ENCODE measurements at places on chromosomes 4 and X.

GRCh38 chrX:54087661-54088060 is 43.4 kb upstream of the PHF8 start:
- no peak for DNase-seq

GRCh38 chr4:137370206-137370633 is 162.1 kb downstream of the PCDH18 start:
- no peak for DNase-seq

DNA sequence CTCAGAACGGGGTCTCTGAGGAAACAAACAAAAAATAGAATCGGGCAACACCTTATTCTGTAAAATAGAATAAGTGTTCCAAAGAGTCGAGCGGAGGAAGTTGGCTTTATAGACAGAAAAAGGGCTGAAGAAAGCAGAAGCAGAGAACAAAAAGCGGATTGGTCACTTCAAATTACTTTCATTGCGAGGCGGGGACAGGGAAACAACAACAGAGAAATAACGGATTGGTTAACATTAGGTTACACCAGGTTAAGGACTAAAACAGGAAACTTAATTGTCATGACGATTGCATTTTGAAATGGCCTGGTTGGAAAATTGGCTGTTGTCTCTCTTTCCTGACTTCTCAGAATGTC is 433 bp upstream of the COQ2 start:
- no peak for DNase-seq

- no peak for DNase-seq
Observed at GRCh38 chrX:138765051-138765450, 53.5 kb upstream of the FGF13 start.

GRCh38 chr4:6972911-6973310 is 63.3 kb downstream of the TBC1D14 start:
- DNase-seq, result no peak

Data from NCI-H1930 (cell line).